HAP-1 (cell line): ENCODE measurements at places on chromosomes 12 and 14.

DNA sequence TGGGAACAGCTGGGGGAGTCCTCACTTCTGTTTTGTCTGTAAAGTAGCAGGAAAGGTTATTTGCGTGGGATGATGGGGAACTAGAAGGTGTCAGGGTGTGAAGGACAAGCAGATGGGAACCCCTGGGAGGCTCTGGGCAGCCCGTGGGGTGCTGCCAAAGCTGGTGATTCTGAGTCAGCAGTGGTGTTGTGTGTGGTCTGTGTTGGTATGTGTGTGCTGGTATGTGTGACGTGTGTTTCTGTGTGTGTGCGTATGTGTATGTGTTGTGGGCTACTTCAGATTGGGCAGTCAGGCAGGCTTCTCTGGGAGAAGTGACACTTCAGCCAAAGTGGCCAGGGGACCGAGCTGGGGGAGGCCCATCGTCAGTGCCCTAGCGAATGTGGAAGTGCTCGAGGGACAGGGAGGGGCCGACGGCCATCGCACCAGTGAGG lies 15.3 kb upstream of the BDKRB2 start:
- DNase-seq, result no peak

GRCh38 chr14:99621948-99622347 lies 17.9 kb upstream of the CCDC85C start:
- DNase-seq, result no peak

DNA sequence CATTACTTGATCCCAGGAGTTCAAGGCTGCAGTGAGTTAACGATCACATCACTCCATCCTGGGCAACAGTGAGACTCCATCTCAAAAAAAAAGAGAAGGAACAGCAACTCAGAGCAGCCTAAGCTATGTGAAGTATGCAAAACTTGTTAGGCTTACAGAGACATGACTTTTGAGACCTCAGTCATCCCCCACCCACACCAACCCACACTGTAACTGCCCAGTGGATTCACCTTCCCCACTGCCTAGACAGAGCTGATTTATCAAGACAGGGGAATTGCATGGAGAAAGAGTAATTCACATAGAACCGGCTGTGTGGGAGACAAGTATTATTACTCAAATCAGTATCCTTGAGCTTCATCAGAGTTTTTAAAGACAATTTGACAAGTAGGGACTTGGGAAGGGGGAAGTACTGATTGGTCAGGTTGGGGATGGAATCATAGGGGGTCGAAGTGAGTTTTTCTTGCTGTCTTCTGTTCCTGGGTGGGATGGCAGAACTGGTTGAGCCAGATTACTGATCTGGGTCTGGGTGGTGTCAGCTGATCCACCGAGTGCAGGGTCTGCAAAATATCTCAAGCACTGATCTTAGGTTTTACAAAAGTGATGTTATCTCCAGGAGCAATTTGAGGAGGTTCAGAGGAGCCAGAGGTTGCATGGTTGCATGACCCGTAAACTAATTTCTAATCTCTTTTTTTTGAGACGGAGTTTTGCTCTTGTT lies 6.2 kb upstream of the WDR89 start:
- no peak for DNase-seq

GRCh38 chr14:94946244-94946643 lies 176.3 kb upstream of the GSC start:
- no peak for DNase-seq

GRCh38 chr12:122964439-122965257 lies 1.6 kb downstream of the ABCB9 start:
- no peak for DNase-seq

GRCh38 chr12:58372298-58372697 lies 430.9 kb downstream of the ATP23 start:
- no peak for DNase-seq

DNA sequence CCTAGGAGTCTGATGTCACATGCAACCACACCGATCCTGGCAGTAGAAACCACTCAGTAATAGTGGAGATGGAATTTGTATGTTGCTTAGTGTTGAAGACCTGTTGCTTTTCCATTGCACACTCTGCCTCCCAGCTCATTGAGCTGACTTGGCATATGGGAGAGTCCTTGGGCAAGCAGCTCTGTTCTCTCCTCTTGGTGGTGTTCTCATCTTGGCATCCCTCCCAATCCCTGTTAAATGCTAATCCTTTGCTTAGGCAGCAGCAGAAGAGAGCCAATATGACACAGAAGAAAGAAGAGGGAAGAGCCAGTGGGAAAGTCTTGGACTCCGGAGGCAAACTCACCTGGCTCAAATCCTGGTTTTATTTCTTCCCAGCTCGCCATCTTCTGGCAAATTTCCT lies 178.0 kb upstream of the CAND1 start:
- DNase-seq, result no peak

GRCh38 chr14:25080682-25081081 lies 30.7 kb upstream of the STXBP6 start:
- DNase-seq, result no peak
